Activated CD4-positive, CD25-positive, alpha-beta regulatory T cell treated with anti-CD3 and anti-CD28 coated beads, Interleukin-2, amount 50 U/mL, for 72 hours (primary cell): ENCODE measurements at places on chromosomes 13 and 19.

DNA sequence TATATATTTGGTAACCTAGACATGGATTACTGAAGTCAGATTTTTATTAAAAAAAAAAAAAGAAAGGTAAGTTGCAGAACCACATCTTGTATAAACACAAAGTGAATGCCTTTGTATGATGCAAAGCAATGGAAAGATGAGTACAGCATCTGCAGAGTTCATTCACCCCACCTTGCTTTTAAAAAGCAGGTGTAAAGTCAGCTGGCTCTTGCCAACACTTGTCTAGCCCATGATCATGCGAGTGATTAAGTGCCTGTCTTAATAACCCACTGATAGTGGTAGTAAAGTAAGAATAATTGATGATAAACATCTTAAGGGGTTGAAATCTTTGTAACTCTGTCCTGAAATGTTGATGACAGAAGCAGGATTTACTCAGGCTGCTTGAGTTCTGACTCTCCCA is 710.4 kb downstream of the EFNB2 start:
- DNase-seq = no peak

DNA sequence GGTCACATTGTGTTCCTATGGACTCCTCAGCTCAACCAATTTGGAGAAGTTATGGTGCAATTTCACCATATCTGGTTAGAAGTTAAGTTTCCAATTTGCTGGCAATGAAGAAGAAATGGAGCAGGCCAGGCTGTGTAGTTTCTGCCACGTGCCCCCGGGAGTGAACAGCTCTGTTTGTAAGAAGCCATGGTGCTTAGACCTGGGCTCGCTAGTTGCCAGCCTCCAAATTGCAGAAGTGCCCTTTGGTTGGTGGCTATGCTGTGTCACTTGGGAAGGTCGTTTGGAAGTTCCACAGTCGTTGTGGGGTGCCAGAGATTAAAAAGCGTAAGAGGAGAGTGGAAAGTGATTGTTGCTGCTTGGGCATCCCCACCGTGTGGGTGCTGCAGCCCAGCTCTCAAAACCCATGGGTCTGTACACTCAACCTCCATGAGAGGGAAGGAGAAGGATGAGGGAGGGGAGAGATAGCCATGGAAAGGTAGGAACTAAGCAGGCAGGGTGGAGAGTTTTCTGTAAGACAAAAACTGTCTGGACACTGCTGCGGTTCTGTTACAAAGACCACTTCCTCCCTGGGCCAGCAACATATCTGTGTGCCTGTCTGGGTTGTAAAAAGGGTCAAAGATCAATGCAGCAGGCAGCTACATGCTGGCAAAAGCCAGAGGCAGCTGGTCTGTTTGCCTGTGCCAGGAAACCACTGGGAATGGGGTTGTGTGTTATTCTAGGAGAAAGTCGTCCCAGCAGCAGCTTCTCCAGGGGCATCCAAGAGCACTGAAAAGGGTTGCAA is 10.8 kb downstream of the ALOX5AP start:
- DNase-seq = no peak

DNA sequence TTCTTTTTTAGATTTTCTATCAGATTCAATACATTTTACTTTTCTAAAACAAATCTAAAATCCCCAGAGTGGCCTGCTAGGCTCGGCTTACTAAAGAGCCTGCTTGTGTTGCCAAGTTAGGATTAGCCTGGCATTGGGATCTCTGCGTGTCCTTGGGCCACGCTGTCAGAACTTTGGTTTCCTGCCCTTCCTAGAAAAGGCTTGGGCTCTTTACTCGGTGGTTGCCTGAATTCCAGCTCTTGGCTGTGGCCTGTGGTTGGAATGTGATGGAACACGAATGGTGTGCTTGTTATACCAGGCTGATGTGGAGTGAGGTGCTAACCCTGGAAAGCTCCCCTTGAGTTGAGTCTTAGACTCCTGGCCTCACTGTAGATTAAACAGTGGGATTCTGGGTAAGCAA is 8.5 kb downstream of the SPATA13 start:
- no peak for DNase-seq

GRCh38 chr19:51010066-51010795 is 8.8 kb upstream of the KLK8 start:
- DNase-seq = no peak

GRCh38 chr13:111472559-111473460 is 152.4 kb downstream of the TEX29 start:
- DNase-seq = no peak

DNA sequence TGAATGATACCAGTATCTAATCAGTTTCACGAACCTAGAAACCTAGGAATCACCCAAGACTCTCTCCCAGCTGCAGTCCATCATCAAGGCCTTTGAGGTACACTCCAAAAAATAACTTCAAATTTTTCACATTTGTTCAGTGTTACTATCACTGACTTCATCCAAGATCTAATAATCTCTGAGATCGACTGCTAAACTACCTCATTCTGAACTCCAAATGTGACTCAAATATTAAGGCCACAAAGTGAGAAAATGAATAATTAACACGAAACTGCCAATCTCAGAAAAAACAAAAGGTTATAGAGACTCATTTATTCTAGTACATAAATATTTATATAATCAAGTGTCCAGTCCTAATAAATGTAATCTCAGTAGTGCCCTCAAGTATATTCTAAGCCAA is 430.3 kb upstream of the ATXN8OS start:
- no peak for DNase-seq
